Glomerular endothelial cell (primary cell): ENCODE measurements at places on chromosomes 7 and 10.

DNA sequence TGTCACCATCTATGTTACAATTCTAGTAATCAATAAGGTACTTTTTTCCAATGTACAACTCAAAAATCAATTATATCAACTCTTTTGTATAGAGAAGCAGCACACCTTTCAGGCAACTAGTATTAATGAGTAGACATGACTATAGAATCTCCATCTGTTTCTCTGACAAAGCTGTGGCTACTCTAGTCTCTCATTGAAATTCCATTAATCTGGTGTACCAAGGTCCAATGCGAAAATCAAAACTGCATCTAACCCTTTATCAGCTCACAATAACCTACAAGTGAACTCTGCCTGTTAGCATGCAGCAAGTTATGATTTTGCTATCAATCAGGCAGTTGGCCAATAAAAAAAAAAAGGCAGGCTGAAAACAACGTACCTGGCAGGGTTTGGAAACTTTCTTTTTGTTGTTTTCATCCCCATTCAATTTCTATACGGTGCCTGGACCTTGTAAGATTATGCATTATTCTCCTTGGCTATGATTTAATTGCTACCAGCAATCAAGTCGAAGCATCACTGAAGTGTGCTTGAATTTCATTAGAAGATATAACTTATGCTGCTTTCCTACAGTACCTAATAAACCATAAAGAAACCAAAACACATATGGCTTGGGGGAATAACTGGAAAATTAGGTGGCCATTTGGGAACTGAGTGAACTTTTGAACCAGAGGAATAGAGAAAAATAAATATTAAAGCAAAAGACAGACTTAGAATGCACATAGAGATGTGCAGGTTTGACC lies 23.2 kb downstream of the SKAP2 start:
- no peak for DNase-seq

GRCh38 chr7:471866-472639 lies 47.6 kb downstream of the PDGFA start:
- DNase-seq = peak; percentile 7

DNA sequence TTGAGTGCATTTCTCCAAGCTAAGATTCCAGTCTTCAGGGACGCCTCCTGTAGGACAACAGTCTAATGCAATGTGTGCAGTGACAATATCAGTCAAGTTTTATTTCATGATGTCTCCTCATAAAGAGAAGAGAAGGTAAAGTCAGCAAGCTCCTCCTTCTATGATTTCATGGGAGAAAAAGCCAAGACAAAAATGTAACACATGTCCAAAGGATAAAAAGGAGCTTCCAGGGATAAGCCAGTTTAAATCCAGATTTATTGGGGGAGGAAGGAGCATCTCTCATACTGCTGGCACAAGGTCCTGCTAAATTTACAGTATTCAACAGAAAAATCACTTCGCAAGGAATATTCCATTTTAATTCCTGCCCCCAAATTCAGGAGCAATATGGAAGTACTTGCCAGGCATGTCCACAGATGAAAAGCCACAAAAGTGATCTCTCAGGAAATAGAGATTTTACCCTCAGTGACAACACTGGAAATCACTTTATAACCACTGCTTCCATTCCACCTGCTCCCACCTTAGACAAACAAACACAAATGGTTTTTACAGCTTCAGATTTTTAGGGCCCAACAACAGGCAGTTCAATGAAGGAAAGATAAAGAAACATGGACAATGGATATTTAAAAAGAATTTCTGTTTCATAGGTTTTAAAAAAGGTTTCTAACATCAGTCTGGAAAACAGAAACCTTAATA lies 677.5 kb upstream of the C7orf33 start:
- DNase-seq = no peak

DNA sequence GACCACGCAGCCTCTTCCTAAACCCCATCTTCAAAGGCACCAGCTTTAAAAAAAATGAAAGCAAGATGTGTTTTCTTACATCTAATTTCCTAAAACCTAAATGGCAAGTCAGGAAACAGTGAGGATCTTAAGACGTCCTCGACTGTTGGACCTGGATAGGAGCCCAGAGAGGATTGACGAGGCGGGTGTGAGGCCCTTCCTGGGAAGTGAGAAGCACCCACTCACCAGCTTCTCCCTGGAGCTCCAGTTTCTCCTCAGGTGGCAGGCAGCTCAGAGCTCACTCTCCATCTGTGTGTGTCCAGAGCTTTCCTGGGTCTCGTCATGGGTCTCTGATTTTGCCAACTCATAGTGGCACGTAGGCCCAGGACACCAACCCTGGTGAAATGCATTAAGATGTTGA lies 614.0 kb upstream of the AUTS2 start:
- DNase-seq = no peak

- DNase-seq = no peak
Observed at GRCh38 chr10:113434950-113435349, 117.9 kb upstream of the HABP2 start.

DNA sequence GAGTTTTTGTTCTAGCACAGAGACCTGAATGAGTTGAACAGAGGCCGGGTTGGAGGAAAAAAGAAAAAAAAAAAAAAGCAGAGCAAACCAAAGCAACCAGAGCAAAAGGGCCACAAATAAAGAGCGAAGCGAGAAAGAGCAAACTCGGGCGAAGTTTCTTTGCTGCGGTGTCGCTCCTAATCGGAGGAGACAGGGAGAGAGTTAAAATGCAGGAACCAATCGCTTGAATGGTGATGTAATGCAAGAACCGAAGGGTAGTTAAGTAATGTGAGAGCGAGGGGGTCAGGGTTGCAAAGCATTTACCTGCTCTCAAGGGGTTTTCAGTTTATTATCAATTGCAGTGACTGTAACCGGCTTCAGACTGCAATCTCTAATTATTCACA lies 271.7 kb downstream of the TRIL start:
- peak; percentile 29 for DNase-seq

DNA sequence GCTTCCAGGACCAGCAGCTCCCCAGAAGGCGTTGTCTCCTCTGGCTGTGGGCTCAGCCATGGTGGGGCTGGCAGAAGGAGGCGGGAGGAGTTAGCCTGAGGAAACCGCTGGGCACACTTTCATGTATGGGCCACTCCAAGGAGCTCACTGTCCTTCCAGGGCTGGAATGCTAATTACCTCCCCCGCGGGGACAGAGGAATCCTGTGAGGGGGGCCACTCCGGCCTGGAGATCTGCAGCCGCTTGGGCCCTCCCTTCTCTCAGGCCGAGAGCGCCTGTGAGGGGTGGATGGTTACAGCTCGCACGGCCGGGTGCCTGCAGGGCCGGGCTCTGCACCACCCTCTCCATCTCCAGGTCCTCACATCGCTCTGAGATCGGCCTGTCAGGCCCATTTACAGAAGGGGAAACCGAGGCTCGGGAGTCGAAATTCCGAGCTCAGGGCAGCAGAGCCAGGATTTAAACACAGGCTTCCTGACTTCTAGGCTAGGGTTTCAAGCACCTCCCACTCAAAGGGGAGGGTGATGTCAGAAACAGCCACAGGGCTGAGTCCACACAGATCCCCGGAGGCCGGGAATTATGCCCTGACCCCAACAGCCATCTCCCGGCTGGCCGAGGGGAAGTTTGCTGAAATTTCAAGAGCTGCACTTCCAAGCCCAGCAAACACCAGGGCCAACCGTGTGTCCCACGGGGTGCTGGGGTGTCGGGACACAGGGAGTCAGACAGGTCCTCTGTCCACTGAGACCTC lies 59.1 kb downstream of the PDGFA start:
- DNase-seq = peak; percentile 7
